Activated T-cell treated with anti-CD3 and anti-CD28 coated beads, Interleukin-2, amount 50 U/mL, for 1 hour (primary cell): ENCODE measurements at places on chromosomes 16 and 17.

- no peak for DNase-seq
Observed at GRCh38 chr17:75048249-75048878, 1.3 kb downstream of the KCTD2 start.

DNA sequence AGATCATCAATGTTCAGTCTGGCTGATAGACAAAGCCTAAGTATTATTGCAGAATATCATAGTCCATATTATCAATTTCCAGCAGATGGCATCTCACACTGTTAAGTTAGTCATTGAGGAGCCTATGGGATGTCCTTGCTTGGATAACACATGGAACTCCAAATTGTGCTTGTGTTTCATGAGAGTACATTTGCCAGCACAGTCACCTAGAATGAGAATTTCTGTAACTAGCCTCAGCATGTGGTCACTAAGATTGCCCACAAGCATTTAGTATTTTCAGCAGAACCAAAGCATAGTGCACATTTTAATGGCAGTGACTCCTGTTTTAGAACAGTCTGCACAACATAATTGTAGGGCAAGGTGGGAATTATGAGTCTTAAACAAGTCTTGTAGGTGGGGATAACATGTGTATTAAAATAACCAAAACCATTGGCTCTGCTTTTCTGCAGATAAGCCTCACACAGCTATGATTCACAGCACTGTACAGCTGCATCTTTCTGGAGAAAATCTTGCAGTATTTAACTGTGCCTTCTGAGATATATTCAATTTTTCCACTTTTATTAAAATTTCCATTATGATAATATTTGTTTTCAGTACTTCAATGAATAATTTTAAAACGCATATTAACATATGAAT, 882.8 kb upstream of the SOX9 start:
- DNase-seq: no peak

DNA sequence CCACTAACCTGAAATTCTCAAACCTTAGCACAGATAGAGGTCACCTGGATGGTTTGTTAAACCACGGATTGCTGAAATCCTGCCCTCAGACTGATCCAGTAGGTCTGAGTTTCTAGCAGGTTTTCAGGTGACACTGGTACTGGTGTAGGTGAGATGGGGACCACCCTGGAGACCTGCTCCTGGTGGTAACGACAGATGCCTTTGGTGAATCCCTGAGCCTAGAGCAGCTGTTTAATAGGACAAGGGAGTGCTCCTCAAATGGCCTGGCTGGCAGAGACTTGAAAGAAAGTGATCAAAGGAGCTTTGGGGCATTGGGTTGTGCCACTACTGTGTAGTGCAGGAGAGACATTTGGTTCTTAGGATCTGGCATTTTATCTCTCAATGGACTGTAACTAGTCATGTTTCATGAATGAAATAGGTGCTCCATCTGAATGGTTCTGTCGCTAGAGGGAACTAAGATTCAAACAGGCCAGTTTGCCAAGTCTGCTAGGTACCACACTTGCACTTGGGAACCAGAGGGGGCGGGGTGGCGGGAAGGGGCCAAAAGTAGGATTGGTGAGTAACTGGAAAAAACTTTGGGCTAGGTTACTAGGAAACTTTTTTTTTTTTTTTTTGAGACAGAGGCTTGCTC, 2.9 kb upstream of the IFI35 start:
- no peak for DNase-seq

DNA sequence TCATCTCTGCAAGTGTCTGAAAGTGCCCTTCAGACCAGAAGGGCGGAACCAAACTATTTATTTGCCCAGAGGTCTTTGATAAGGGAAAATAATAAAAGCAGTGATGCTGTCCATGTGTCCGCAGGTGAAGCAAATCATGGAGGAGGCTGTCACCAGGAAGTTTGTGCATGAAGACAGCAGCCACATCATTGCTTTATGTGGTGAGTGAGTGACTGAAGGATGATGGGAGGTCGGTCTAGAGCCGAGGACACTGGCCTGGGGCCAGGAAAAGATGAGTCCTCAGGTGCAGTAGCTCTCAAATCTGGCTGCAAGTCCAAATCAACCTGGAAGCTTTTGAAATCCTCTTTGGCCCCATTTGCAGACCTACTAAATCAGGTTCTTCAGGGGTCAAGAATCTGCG, 6.1 kb downstream of the SGSM2 start:
- peak; percentile 43 for DNase-seq

DNA sequence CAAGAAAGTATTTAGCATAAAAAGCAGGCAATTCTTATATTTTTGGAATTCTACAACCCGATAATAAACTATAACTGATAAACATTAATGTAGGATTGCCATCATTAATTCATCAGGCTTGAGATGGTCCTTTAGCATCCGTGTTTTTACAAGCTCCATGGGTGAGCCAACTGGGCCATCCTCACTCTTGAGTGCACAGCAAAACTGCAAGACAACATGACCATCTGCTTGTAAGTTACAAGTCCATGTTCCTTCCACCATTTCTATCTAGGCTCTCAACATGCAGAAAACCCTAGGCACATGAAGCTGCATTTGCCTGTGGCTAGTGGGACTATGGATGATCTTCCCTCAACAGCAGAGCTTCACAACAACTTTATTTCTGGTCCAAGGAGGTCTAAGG, 40.1 kb downstream of the ADAMTS18 start:
- no peak for DNase-seq

GRCh38 chr16:73124097-73124652, 76.2 kb upstream of the ZFHX3 start:
- no peak for DNase-seq

DNA sequence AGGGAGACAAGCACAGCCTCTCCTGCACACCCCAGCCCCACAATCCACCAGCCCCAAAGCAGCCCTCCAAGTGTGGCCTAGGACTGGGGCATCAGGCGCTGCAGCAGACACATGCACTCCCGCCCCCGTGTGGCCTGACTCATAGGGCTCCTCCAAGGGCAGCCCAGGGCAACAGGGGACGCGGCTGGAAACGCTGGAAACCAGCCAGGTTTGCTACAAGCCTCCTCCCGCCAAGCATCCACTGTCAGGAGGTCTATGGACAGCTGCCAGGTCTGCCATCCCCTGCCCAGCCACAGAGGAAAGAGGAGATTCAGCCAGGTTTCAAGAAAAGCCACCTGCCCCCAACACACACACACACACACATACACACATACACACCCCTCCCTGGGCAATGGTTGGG, 25.8 kb downstream of the SRCIN1 start:
- DNase-seq: no peak

GRCh38 chr17:49235896-49236295, 5.3 kb upstream of the PHOSPHO1 start:
- DNase-seq: no peak

- no peak for DNase-seq
Observed at GRCh38 chr16:3949287-3949686, 68.8 kb upstream of the CREBBP start.

- DNase-seq: peak; percentile 47
Observed at GRCh38 chr17:39235555-39236449, 10.1 kb upstream of the STAC2 start.

- DNase-seq: no peak
Observed at GRCh38 chr16:68893710-68894705, 50.7 kb downstream of the TANGO6 start.

DNA sequence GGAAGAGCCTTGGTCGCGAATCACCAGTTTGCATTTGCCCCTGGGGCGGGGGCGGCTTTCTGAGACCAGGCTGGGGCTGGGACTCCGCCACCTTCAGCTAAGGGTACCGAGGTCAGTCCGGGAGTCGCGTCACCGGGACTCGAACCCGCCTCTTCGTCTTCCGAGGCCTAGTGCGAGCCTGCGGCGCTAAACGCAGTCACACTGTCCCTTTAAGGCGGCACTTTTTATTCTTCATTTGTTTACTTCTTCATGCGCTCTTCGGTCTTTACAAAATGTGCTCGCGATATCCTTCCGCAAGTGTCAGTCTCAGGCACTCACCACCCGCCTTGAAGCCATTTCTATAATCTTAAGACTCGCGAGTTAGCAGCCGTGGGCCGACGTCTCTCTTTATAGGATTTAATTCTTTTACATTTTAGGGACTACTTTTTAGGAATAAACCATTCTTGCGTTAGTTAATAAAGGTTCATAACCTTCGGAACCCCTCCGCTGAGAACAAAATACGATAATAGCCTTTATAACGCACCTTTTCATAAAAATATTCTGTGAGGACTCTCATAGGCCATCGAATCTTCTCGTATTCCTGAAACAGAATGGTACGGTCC, 593 bp upstream of the HEXIM1 start:
- peak; percentile 79 for DNase-seq

GRCh38 chr17:64343833-64344637, 46.6 kb downstream of the PECAM1 start:
- no peak for DNase-seq

DNA sequence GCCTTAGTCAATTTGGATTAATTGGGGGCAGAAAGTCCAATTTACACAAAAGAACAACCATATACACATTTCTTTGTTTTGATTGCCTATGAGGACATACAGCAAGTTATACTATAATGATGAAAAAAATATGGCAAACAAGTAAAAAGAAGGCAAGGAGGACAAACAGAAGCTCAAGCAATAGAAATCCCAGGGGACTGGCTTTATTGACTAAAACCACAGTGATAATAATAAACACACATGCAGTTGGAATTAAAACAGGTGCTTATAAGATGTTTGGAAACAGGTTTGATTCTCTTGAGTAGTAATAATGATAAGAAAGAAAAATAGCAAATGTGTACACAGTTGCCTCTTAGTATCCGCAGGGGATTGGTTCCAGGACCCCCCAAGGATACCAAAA, 176.4 kb downstream of the SHISA9 start:
- no peak for DNase-seq

GRCh38 chr16:30356401-30357084, 1.4 kb upstream of the CD2BP2 start:
- no peak for DNase-seq

GRCh38 chr17:77821114-77821513, 137.4 kb upstream of the TNRC6C start:
- DNase-seq: no peak

DNA sequence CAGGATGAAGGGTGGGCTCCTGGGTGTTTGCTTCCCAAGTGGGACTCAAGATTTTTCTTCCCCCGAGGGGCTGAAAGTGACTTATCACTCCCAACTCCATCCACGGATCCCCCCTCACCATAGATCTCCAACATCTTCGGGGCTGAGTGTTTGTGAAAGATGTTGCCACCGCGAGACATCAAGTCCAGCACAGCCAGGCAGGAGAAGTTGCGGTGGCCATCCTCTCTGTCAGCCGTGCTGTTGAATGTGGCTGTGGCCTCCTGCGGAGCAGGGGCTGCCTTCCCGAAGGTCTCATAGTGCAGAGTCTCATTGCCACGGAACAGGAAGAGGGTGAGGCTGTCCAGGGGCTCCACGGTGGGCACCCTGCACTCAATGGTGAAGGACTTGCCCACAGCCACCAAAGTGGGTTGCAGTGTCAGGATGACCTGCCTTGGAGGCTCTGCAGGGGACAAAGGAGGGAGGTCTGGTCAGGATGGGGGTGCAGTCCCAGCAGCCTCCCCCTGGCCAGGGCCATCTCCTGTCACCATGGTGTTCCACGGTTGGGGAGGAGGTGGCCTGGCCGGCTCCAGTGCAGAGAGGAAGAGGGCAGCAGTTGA, 5.5 kb downstream of the PRR29 start:
- DNase-seq: peak; percentile 14

GRCh38 chr16:53988136-53988535, 284.2 kb downstream of the FTO start:
- DNase-seq: no peak

- no peak for DNase-seq
Observed at GRCh38 chr17:41026715-41027471, at the start of gene KRTAP1-5. KRTAP1-5 (minus strand) TSS chr17:41027208; CDS start chr17:41027155, 53 bp downstream.

DNA sequence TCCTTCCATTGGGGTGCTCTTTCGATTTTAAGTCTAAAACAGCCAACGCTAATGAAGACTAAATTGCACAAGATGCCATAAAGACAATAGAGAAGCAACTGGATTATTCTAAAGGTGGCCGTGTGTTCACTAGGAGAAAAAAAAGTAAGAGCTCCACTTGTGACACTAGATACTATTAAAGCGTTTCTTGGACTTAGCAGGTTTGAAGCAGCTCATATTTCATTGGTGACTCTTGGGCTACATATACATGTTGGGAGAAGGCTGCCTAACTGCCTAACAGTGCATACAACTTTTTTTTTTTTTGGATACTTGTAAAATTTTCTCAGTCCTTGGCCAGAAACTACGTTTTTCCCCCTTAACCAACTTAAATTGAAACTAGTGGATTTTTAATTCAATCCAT, 111.8 kb upstream of the NOG start:
- DNase-seq: no peak

- no peak for DNase-seq
Observed at GRCh38 chr17:32928586-32929535, 908 bp downstream of the TMEM98 start.

- DNase-seq: no peak
Observed at GRCh38 chr17:43411749-43412148, 13.0 kb downstream of the ARL4D start.

GRCh38 chr16:88331989-88332920, 50.5 kb upstream of the ZNF469 start:
- DNase-seq: no peak

DNA sequence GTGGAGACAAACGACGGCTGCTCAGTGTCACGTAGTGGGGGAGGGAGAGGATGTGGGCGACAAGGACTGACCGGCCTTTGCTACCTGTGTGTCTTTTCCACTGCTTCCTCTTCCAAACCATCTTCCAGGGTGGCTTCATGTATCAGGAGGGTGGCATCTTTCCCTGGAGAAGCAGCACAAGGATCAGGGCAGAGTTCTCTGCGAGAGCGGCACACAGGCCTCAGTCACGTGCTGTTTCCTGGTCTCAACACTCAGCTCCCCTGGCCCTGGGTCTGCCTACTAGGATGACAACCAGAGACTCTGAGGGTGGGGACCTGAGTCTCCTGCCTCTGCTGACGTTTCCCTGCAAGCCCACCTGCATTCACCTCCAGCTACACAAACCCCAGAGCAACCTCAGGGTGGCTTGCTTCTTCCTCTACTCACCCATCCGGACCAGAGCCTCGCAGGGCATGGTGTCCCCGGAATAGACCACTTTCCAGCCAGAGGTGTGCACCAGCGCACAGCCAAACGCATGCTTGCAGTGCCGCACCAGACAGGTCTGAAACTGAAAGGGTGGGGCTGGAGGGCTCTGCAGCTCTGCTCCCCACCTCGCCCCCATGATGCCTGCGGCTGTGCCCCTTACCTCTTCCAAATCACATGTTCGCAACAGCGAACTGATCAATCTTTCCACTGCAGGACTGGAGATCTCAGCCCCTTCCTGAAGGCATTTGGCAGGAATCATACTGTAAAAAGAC, 23.3 kb downstream of the ELAC2 start:
- DNase-seq: no peak

- no peak for DNase-seq
Observed at GRCh38 chr17:50072130-50072529, 16.2 kb downstream of the ITGA3 start.

DNA sequence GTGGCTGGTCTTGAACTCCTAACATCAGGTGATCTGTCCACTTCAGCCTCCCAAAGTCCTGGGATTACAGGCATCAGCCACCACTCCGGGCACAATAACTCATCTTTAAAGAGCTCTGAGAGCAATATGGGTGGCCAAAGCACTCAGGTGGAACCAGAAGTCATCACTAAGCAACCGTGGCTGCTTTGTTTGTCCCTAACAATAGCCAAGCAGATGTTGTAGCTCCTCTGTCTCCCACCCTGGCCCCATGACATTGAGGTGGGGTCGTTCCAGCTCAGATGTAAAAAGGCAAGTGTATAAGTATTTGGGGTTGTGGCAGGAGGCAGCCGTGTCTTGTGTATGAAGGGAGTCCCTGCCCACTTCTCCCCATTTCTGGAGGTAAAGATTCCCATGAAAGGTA, 3.7 kb upstream of the SCIMP start:
- no peak for DNase-seq
